ENCODE measurements at places on chromosomes 11 and 22.
A peak's percentile ranks its signal among the peaks of the same experiment; 100 is the strongest.

DNA sequence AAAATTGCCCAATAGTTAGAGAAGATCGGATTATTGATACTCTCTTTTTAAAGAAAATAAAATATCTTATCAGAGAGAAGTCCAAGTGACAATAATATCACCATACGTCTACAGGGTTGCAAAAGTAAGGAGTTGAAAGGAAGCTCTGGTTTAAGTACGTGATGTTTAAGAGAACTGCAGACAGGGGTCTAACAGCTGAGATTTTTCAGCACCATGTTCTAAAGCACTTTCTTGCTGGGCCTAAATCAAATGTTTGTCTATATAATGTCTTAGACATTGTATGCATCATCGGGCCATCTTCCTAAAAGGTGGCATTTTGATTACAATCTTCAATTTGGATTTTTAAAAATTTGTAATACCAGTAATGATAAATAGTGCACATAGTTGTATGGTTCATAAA is 133.3 kb downstream of the RRAS2 start:
- DNase-seq = no peak
- H3K4me1 ChIP-seq = no peaks in the 10 kb centered on the region
- H3K4me3 ChIP-seq = no peak overlapping the region
- no peak overlapping the region for H3K27ac ChIP-seq

- H3K4me1 ChIP-seq = peaks cover 32% of the 10 kb centered on the region
- H3K27ac ChIP-seq = peak within 1 kb of the TSS; percentile 93
- no peaks in the 10 kb centered on the region for H3K36me3 ChIP-seq
- peak within 1 kb of the TSS; percentile 61 for H3K4me3 ChIP-seq
- DNase-seq = peak; percentile 72
These were observed at the start of gene ME3 for GRCh38 chr11:86672007-86672621. ME3 (minus strand) TSS chr11:86672616.

- H3K4me3 ChIP-seq = no peak overlapping the region
- DNase-seq = no peak
- no peaks in the 10 kb centered on the region for H3K36me3 ChIP-seq
- no peak overlapping the region for H3K27ac ChIP-seq
- H3K27me3 ChIP-seq = no peaks in the 10 kb centered on the region
These were observed 378.5 kb downstream of the SHANK2 start for GRCh38 chr11:70873736-70874412.

- peak; percentile 95 for DNase-seq
- no peaks in the 10 kb centered on the region for H3K27me3 ChIP-seq
- H3K4me1 ChIP-seq = peaks cover 48% of the 10 kb centered on the region
- H3K4me3 ChIP-seq = peak overlapping the region; percentile 87
- peak overlapping the region; percentile 100 for H3K27ac ChIP-seq
These were observed 2.6 kb upstream of the BCL9L start for GRCh38 chr11:118928101-118928869.

DNA sequence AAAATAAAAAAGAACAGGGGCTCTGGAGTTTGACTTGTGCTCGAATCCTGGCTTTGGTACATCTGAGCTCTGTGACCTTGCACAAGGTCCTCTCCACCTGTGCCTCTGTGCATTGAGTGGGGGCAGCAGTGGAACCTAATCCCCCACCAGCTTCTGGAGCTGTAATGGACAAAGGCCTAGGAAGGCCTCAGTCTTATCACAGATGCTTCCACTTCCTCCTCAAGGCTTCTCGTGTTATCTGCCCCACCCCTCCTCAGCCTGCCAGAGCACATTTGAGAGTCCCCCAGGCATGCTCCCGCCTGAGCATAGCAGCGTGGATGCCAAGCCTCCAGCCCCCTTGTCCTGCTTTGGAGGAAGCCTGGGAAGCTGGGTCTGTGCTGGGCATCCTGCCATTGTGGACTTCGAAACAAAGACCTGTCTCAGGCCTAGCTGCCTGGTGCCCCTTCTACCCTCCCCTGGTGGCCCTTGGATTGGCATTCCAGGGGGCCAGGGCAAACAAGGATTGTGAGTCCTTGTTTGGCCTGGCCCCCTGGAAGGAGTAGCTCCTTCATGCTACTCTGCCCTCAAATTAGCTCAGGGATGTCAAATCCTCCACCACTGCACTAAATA is 15.0 kb downstream of the SLC35E4 start:
- no peaks in the 10 kb centered on the region for H3K27me3 ChIP-seq
- no peak for DNase-seq
- no peak overlapping the region for H3K4me3 ChIP-seq
- no peaks in the 10 kb centered on the region for H3K36me3 ChIP-seq
- H3K4me1 ChIP-seq = no peaks in the 10 kb centered on the region

DNA sequence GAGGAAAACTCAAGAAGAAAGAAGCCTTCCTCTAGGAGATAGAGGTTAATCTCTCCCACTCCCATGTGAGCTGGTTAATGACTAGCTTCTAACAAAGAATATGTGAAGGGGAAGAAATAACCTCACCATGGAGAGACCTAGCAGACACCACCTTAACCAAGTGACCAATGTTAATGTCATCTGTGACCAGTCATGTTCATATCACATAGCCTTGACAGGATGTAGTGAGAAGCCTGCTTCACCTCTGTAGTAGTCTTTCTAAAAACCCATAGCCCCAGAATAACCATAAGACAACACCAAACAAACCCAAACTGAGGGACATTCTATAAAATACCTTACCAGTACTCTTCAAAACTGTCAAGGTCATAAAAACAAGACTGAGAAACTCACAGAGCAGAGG is 21.5 kb upstream of the POU2AF1 start:
- DNase-seq = no peak
- no peak overlapping the region for H3K4me3 ChIP-seq

GRCh38 chr11:2212411-2213251 is 41.0 kb upstream of the TH start:
- no peaks in the 10 kb centered on the region for H3K27me3 ChIP-seq
- DNase-seq = no peak
- peaks cover 7% of the 10 kb centered on the region for H3K4me1 ChIP-seq
- no peaks in the 10 kb centered on the region for H3K36me3 ChIP-seq
- H3K27ac ChIP-seq = no peak overlapping the region

DNA sequence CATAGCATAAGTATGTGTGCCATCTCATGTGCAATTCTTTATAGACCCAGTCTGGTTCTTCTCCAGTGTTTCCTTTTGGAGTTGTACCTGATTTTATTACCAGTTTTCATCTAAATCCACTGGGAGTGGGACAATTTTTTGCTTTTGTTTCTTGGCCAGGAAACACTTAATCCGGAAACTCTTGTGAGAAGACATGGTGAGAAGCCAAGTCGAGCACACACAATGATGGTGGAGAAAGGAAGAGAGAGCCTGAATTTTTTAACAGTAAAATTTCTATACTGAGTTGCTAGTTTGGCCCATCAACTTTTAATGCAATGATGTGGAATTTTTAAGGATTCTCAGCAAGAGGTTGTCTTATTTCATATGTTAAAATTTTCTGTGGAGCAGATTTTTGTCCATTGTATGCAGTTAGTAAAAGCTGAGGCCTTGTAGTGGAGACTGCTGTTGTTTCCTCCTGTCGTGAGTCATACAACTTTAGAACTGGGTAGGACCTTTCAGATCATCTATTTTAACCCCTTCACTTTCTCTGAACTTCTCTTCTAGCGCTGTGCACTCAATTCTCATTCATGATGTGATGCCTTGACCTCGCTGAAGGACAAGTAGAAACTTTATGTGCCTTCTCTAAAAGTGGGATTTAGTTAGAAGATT is 17.1 kb downstream of the FAR1 start:
- no peaks in the 10 kb centered on the region for H3K27me3 ChIP-seq
- no peak for DNase-seq
- no peak overlapping the region for H3K4me3 ChIP-seq
- H3K27ac ChIP-seq = no peak overlapping the region
- H3K4me1 ChIP-seq = peaks cover 22% of the 10 kb centered on the region

Measured in transverse colon (tissue), 4 donors.